ENCODE measurements at places on chromosomes 3 and 15. TPM values are rescaled to one million over a fixed set of nuclear protein-coding genes. Genes with fewer than 3 reads are reported as not detected.

The GOLGA8J gene
- total RNA-seq, result not detected

The PHLDB2 gene
- total RNA-seq, result 47.8 TPM

The TRAT1 gene
- total RNA-seq, result not detected

The ISLR gene
- total RNA-seq, result 18.7 TPM

The ERC2 gene
- total RNA-seq, result under 0.01 TPM

The ZPLD1 gene
- not detected for total RNA-seq

The RPP25 gene
- 13.6 TPM for total RNA-seq

The TEX9 gene
- total RNA-seq, result 4.1 TPM

The MUC13 gene
- total RNA-seq, result not detected

The EAF2 gene
- total RNA-seq, result 0.37 TPM

The HTR3E gene
- not detected for total RNA-seq

The ANKRD63 gene
- not detected for total RNA-seq

The SRGAP3 gene
- 5.1 TPM for total RNA-seq

The KBTBD13 gene
- total RNA-seq, result not detected

The CCDC9B gene
- 2.9 TPM for total RNA-seq

Data from subcutaneous preadipocyte (primary cell).